NCI-H69 (cell line): ENCODE measurements at places on chromosomes 4 and X.

- DNase-seq, result peak; percentile 78
Observed at GRCh38 chr4:24988776-24989175, 42.0 kb downstream of the LGI2 start.

- no peak for DNase-seq
Observed at GRCh38 chr4:92198711-92199110, 105.1 kb upstream of the GRID2 start.

GRCh38 chrX:104913348-104913747 is 307.1 kb downstream of the TEX13A start:
- DNase-seq, result peak; percentile 0

GRCh38 chr4:82231806-82232205 is 142.0 kb downstream of the HNRNPD start:
- no peak for DNase-seq

DNA sequence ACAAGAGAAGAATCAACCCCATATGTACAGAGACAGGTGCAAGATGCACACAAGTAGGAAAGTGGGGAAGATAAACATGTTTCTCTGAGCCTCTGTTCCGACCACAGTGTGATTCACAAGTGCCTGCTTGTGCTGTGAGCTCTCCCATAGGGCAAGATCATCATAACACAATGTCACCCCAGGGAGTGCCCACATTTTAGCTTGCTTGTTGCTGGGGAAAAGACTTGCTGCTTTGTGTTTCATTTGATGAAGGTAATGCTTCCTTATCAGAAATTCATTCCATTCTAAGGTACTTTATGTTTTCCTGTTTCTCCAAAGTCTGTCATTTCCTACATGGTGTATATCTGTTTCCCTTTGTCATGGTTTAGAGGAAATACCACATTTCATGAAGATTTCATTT is 304.5 kb upstream of the DIPK2B start:
- DNase-seq, result no peak

- no peak for DNase-seq
Observed at GRCh38 chrX:48747415-48748016, 14.0 kb upstream of the GLOD5 start.

DNA sequence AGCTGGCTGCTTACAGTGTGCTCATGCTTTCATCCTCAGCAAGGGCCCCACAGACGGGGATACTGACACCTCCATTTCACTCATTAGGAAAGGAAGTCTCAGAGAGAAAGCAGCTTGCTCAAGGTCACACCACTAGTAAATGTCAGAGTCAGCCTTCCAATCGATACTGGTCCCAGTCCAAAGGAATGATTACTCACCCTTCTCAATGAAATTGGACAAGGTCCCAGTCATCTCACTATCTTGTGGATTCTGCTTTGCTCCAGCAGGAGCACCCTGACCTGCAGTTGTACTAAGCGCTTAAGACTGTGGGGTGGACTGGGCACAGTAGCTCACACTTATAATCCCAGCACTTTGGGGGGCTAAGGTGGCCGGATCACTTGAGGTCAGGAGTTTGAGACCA is 132.2 kb upstream of the SLC34A2 start:
- DNase-seq, result no peak

DNA sequence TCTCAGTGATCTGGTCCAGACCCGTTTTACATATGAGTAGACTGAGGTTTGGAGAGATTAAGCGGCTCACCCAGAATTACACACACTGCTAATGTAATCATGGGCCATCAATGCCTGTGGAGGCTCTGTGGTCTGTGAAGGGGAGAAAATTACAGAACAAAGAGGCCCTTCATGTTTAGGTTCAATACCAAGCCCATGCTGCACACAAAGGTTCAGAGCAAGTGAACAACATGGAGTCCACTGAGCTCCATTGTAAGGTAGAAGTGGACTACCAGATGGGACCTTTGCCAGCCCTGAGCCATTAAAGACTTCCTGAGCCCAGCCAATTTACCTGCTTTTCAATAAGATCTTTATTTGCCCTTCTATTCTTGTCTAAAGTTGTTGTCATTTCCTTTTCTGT is 109.8 kb downstream of the LUZP4 start:
- peak; percentile 87 for DNase-seq
